Fibroblast of gingiva (primary cell): ENCODE measurements at places on chromosomes 3 and 15.

DNA sequence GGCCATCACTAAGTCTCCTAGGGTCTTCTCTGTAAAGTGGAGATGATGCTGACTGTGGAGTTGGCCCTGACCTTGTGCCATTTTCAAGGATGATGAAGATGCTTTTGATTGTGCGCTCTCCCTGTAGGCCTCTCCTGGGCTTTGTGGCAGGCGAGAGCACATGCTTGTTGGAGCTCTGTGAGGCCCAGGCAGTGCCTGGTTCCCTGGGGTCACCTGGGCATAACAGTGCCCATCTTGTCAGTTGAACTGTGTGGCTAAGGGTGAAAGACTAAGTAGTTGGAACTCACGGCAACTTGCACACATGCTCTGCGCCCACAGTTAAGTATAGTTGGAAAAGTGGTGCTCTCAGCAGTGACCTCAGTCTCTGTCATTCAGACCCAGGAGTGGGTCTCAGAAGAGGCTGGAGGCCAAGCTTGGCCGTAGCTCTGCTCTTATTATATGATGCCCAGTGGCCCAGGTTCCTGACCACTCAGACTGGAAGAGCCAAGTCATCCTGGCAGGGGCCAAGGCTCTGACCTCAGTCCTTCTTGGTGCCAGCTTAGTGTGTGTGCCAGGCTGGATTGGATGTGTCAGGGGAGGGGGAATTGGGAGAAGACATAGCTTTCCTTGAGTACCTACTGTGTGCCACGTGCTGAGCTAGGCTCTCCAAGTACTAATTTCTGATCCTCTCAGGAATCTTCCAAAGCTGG, 154.6 kb downstream of the EEFSEC start:
- no peak for DNase-seq

GRCh38 chr3:23915537-23916108, 1.2 kb downstream of the NKIRAS1 start:
- peak; percentile 22 for DNase-seq

DNA sequence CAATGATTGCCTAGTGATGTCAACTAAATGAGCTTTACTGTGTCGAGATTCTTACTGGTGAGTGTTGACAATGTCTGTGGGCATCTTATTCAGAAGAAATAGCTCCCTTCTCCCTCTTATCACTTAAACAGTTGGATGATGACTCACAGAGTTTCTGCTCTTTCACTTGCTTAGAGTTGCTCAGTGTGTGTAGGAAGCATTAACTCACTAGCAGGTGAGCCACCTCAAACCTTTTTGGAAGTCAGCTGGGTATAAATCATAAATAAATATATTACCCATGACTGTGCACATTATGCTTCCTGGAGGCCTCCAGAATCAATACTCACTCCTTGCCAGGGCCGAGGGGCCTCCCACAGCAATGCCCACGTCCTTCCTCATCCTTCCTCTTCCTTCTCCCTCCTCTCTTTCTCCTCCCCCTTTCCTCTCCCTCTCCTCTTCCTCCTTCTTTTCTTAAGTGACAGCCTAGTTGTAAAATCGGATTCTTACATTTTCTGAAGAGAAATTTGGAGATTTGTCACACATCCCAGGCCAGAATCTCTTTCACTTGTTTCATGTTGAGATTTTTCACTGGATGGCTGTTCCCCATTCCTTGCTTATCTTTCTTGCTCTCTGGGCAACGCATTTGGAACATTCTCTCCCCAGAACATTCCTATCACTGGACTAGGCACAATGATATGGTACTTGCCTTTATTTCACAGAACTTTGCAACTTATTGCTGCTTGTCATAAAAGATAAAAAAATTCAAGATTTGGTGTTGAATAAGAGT, 17.5 kb downstream of the SHC4 start:
- no peak for DNase-seq

GRCh38 chr3:50484722-50485121, 18.7 kb downstream of the CACNA2D2 start:
- no peak for DNase-seq

GRCh38 chr3:66738625-66739365, 238.0 kb upstream of the LRIG1 start:
- DNase-seq: peak; percentile 30

GRCh38 chr15:88932271-88932874, 19.2 kb upstream of the MFGE8 start:
- DNase-seq: no peak

DNA sequence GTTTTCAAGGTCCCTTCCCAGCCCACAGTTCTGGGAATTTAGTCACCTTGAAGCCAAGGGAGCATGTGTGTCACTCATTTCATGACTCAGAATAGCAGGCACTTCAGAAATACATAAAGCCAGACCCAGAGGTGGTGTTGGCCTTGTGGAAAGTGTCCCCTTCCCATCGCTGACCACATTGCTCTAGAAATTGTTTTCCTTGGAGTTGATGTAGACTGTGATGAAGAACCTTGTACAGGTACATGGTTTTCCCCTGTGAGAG, 158.8 kb downstream of the SLCO3A1 start:
- DNase-seq: no peak

DNA sequence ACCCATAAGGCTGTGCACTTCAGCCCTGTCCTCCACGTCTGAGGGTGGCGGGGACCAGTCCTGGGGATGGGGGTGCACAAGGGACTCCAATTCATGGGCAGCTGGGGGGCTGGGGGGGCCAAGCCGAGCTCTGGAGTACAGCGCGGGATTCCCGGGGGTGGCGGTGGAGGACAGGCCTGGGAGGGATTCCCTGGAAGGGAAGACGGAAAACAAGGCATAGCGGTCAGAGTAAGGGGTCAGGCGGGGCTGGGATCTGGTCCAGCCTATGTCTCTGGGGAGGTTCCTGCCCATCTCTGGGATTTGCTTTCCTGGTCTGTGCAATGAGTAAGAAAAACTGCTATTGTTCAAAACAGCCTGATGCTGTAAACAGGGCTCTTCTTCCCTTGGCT, 8.1 kb upstream of the IGDCC3 start:
- DNase-seq: peak; percentile 53

GRCh38 chr15:74375303-74375693, 7.9 kb upstream of the CYP11A1 start:
- DNase-seq: peak; percentile 60

DNA sequence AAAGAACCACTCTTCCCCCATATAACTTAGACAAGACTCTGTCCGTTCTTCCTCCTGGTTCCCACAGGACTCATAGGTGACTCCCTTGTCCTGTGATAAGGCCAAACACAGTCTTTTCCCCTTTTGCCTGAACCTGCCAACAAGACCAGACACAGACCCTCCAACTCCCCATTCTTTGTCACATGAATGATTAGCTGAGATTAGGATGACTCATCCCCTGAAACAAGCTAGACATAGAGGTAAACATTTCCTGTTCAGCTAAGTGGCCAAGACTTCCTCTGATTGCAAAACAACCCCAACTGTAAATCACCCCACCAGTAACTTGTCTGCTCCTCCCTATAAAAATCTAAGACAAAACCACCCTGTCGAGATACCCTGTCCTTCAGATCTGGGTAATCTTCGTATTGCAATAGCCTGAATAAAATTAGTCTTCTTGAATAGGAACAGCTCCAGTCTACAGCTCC, 11.4 kb upstream of the HTR3E start:
- DNase-seq: no peak

DNA sequence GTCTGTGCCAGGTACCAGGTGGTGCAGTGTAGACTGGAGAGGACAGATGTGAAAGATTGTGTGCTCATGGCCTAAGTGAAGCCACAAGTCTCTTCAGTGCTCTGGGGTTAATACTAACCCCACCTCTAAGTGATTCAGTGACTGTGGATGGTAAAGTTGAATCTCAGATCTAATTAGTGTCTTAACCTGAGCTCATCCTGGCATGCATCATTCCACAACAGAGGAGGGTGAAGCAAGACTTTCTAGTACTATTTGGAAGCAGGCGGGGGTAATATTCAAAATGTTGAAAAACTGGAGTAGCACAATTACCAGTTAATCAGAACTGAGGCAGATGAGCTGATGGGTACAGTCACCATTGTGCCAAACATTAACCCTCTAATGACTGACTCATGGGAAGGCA, 2.8 kb upstream of the MESD start:
- no peak for DNase-seq

GRCh38 chr15:90259524-90259923, 5.9 kb upstream of the NGRN start:
- DNase-seq: no peak

- DNase-seq: no peak
These were observed 25.7 kb downstream of the KLF13 start for GRCh38 chr15:31352339-31352751.

- no peak for DNase-seq
These were observed 79.1 kb downstream of the NTRK3 start for GRCh38 chr15:88177451-88177850.

- DNase-seq: no peak
These were observed 210.1 kb downstream of the MECOM start for GRCh38 chr3:169453256-169454059.

GRCh38 chr3:52290596-52291507, 3.2 kb downstream of the GLYCTK start:
- DNase-seq: no peak

- DNase-seq: no peak
These were observed 36.1 kb downstream of the TRANK1 start for GRCh38 chr3:36908647-36909180.

DNA sequence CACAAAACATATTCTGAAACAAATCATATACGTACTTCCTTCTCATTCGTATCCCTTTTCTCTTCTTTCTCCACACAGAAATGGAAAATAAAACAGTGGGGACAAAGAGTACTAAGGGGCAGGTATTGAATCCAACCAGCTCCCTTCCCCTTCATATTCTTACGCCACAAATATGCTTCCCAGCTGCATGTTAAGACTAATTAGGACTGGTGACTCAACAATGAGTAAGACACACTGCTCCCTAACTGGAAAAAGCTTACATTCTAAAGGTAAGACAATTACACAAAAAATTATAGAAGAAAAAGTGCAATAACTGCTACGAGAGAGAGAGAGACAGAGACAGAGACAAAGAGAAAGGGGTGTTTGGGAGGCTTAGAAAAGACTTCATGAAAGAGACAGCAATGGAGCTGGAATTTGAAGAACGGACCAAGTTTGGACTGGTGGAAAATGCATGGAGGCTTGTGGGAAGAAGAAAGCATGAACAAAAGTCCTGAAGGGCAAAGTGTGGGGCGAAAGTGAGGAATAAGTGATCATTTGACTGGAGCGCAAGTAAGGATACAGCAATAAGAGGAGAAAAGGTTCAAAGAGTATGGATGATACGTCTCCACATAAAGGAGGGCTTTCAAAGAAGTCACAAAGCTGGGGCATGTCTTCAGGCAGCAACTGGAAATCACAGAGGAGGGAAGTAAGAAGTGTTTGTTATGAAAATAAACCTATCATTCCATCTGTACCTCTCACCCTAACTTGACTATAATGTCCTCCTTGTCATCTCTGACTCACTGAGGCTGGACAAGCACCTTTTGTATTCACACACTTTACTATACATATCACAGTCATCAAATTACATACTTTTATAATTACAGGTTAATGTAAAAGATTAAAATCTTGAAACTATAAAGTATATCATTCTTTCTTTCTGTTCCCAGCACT, 49.2 kb downstream of the RYK start:
- DNase-seq: peak; percentile 69

- no peak for DNase-seq
These were observed 156.9 kb upstream of the EIF1B start for GRCh38 chr3:40152482-40153133.
